ENCODE measurements at places on chromosomes 12 and 14.

GRCh38 chr12:5512601-5512970, 80.7 kb downstream of the NTF3 start:
- no peak for DNase-seq

GRCh38 chr14:64474041-64474440, 8.7 kb downstream of the AKAP5 start:
- DNase-seq: no peak

GRCh38 chr14:93234798-93235197, 27.7 kb downstream of the UBR7 start:
- DNase-seq: no peak

DNA sequence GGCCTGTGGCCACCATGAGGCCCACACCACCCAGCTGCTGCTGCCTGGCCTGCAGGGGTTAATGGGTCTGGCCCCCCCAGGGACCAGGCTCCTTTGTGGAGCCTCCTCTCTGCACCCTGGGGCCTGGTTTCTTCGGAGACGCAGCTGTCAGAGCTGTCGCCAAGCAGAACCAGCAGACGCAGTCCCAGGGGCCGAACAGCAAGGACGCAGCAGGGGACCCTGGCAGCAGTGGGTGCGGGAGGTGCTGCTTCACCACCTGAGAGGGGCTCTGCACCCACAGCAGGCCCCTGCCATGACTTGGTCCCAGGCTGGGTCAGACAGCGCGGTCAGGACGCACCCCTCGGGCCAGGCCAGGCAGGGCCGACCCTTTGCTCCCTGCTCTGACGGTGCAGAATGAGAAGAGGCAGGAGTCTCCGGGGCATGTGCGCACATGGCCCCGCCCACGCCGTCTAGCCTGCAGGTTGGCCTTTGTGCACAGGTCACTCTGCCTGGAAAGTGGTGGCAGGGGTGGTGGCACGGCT, 30.5 kb downstream of the JAG2 start:
- no peak for DNase-seq
